ENCODE measurements at places on chromosomes 5 and 9.

- no peak for DNase-seq
Measured at GRCh38 chr9:120242116-120242811, 337.7 kb downstream of the CDK5RAP2 start.

GRCh38 chr5:25451294-25451693, 806.5 kb upstream of the CDH10 start:
- no peak for DNase-seq

DNA sequence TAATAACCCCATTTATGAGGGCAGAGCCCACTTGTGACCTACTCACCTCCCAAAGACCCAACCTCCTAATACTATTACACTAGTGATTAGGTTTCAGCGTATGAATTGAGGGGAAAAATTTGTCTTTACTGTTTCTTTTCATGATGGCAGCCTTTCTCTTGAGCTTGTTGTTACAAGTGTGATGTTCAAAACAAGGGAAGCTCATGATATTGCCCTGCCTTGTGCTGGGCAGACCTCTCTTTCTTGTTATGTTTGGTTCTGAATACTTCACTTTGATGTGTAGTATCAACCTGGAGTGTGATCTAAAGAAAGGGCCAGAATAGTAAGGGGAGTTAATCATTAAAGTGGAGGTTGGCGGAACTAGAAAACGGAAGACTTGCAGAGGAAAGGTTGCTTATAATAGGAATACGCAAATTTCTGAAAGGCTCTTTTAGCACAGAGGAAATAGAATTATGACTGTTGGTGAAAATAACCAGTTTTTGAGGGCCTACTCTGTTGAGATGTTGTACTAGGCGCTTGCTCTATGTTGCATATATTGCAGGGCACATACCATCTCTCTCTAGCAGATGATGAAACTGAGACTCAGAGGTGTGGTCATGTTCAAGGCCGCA, 68.2 kb downstream of the MELK start:
- no peak for DNase-seq

DNA sequence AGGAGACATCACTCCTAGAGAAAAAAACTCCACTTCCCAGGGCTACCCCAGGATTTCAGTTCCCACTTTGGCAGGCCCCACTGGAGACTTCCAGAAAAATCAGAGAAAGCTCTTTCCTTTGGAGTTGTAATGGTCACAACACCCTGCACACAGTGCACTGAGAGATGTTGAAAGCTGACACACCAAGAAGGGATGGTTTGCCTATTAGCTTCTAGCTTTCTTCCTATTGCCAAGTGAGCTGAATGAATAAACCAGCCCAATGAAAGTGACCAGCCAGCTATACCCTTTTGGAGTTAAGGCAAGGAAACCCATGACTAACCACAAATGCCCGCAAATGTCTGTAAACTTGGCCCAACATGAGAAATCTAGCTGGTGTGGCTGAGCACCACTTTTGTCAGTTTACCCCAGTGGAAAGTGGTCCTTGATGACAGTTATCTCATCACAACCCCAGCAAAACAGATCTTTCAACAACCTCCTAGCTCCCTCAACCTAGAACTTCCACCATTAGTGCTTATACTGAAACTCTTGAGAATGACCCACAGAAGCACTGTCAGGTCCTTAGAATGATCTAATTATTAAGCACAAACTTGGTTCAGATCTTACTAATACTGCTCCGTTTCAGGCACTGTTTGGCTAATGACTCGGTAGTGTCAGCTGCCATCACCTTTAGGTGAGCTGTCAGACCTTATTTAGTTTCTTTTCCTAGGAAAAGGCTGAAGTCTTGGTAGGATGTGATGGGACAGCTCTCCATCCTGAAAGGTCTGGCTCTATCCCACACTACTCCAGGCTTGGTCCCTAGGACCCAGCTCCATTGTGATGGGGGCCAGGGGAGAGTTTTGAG, 11.2 kb downstream of the IRF1 start:
- no peak for DNase-seq

GRCh38 chr5:124157320-124157719, 589.1 kb downstream of the ZNF608 start:
- DNase-seq, result no peak

DNA sequence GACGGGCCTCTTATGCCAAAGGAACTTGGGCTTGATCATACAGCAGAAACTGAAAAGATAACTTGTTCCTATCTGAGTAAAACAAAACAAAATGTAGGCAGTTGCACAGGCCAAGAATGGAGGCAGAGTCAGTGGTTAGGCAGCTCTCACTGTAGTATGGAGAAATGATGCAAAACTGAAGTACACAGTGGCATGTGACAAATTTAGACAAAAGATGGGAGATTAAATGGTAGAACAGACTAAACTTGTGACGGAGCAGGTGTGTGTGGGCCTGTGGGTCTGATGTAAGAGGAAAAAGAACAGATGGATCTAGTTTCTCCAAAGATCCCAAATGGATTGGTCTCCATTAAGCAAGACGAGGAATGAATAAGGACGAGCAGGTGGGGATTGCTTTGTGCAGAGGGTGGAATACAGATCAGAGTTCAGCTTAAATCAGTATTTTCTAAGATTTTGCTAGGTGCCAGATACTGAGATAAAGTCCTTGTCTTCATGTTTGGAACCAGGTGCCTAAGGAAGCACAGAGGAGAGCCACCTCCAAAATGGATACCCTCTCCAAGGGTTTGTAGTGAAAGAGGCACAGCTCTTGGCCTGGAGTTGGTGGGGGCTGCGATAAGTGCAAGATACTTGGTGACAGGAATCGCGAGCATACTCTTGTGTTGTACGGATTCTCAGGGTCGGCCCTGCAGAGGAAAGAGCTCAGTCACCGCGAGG, 722 bp upstream of the DCP2 start:
- DNase-seq, result no peak

GRCh38 chr5:1276930-1277329, 17.9 kb downstream of the TERT start:
- no peak for DNase-seq

- no peak for DNase-seq
Measured at GRCh38 chr9:112315331-112316257, 17.8 kb downstream of the PTBP3 start.
